Kasumi-1 (cell line): ENCODE measurements at places on chromosomes 13 and 19.

DNA sequence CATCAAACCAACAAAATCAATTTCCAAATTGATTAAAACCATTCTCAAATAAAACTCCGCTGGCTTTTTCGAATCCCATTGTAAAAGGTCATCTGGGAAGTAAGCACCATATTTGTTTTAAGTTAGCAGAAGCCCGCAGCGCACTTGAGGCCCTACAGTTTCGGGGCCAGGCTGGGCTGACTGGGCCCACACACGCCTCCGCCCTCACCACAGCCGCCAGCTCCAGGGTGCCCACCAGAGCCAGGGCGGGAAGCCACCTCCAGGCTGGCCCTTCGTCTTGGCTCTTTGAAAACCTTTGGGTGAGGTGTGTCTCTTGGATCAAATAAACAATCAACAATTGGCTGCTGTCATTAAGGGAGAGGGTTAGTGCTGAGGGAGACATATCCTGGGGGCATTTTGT is 133.3 kb downstream of the SOX1 start:
- no peak for DNase-seq

GRCh38 chr13:49026851-49027250 is 51.1 kb downstream of the FNDC3A start:
- DNase-seq: no peak

GRCh38 chr13:51240178-51240577 is 18.0 kb downstream of the FAM124A start:
- no peak for DNase-seq

DNA sequence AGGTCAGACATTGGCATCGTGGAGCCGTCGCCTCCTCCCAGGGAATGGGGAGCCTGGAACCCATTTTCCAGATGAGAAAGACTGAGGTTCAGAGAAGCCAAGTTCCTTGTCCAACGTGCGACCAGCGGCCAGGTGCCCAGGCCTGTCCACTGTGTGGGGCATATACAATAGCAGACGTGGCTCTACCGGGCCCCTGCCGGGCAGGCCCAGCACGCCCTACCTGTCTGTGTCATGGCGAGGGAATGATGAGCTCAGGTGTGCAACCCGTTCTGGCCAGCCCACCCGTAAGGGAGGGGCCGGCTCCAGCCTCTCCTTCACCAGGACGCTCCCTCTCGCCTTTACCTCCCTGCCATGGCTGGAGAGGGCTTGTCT is 837 bp downstream of the GNA15 start:
- DNase-seq: no peak

GRCh38 chr13:22073718-22074117 is 402.8 kb downstream of the FGF9 start:
- DNase-seq: no peak
